ENCODE measurements at places on chromosomes 3 and 15.
A peak's percentile ranks its signal among the peaks of the same experiment; 100 is the strongest.

DNA sequence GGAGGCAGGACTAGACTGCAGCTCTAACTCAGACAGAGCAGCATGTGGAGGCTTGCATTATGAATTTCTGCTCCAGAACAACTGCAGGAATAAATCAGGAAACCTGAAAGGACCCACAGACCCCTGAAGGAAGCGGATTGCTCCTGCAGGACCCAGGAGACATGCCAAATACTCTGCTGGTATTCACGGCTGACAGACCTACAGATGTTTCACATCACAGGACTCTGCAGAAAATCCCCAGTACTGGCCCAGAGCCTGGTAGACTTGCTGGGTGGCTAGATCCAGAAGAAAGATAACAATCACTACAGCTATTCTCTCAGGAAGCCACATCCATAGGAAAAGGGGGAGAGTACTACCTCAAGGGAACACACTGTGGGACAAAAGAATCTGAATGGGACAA is 942.1 kb downstream of the AGBL1 start:
- no peak for DNase-seq

DNA sequence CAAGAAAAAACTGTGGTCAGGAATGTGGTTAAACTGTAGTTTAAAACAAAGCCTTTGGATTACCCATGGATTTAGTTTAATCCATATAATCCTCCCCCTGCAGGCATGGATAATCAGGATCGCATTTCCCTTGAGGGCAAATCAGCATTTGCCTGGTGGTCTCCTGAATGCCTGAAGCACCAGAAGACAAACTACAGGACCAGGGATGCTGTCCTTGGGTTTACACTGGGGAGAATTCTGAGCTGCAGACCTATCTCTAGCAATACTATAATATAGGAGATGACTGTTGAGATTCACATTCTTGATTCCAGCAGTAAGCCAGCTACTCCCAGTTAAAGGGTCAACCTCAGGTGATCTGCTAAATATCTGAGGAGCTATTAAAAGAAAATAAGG is 10.6 kb downstream of the PIK3CB start:
- DNase-seq = no peak

- no peak for DNase-seq
Measured at GRCh38 chr3:174425422-174425821, 433.7 kb upstream of the NAALADL2 start.

GRCh38 chr3:112012205-112012992 is 13.7 kb downstream of the TAGLN3 start:
- DNase-seq = no peak

- no peak for DNase-seq
Measured at GRCh38 chr3:191253089-191253799, 54.2 kb downstream of the OSTN start.

DNA sequence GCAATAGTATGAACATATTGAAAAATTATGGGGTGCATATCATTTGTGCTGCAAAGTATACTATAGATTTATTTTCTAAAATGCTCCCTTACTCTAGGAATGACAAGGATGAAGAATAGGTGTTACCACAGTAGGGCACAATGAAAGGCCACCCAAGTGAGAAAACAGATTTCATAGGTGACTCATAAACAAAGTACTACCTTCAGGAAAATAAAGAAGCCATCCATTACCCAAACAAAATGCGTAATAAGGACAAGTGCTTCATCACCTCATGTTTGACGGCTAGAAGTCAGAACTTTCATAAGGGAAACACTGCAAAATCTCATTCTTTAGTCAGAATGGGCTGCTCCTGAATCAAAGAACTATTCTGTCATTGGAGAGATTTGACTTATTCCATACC is 116.6 kb downstream of the MFSD1 start:
- DNase-seq = no peak

DNA sequence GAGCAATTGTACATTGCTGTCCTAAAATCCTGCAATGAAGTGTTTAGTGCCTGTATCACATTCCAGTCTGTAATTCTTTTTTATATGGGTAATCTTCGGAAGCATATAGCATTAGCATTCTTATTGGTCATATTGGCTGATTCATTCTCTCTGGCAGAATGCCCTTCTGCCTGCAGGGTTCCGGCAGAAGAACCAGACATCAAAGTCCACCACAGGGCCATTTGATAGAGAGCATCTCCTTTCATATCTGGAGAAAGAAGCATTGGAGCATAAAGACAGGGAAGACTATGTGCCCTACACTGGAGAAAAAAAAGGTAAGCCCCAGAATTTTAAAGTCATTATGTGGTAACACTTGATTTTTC is 39.6 kb downstream of the TMOD3 start:
- no peak for DNase-seq

GRCh38 chr3:40924559-40925141 is 274.7 kb upstream of the CTNNB1 start:
- DNase-seq = no peak

DNA sequence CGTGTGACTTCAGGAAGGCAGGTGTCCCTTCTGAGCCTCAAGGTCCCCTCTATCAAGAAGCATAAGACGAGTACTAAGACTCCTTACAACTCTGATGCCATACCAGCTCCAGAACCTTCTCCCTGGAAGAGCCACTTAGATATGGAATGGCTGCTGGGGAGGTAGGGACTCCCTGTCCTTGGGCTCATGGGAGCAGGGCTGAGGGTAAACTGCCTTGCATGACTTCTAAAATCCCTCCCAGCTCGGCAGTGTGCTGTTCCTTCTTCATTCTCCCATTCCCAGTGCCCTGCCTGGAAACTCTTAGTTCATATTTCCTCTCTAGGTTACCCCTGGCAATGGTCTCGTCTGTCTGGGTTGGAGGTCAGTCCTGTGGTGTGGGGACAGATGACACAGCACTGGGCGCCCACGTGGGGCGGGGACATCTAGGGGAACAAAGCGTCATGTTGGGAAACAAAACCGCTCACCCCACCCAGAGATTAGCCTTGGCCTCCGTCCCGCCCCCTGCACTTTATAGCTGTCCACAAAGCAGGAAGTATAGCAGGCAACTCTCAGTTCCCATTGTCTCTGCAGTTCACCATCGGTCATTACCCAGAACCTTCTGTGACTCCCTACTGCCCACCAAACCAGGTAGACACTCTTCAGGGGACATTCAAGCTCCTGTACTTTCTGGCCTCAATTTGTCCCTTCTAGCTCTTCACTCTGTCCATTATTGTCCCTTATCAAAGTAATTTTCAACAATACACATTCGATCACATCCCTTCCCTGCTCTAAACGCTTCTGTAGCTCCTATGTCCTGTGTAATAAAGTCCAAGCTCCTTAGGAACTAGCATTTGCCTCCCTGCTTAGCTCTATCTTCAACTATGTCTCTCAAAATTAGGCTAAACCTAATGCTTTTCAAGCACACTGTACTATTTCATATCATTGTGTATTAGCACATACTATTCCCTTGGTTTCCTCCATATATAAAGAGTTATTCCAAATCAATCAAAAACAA is 73.8 kb downstream of the IQSEC1 start:
- DNase-seq = peak; percentile 25

- no peak for DNase-seq
Measured at GRCh38 chr3:22063500-22063899, 312.5 kb upstream of the ZNF385D start.

DNA sequence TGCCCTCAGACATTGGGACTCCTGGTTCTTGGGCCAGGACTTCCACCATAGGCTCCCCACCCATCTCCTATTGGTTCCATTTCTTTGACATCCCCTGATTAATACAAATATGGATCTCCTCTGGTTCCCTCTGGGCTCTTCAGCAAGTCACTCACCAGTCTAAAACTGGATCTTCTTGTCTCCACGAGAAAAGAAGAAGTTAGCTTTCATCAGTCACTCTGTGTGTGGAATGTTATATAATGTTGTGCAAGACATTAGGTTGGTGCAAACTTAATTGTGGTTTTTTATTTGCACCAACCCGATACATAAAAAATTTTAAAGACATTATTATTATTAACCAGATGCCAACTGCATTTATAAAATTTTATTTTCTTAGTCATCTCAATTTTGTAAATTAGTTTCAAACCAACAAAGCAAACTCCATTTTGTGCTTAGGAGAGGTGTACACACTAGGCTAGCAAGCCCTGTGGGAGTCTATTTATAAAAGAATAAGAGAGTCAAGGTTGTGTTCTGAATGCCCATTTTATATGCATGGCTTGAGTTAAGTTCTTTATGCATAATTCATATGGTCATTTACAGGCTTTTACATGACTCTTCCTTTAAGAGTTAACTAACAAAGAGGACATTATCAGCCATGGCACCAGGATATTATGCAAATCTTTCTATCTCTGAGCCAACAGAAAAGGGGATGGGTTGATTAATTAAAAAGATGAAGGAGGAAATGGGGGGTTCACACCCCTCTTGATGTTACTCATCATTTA is 35.1 kb upstream of the IL12A start:
- DNase-seq = no peak
